ENCODE measurements at places on chromosomes 1 and 21.

DNA sequence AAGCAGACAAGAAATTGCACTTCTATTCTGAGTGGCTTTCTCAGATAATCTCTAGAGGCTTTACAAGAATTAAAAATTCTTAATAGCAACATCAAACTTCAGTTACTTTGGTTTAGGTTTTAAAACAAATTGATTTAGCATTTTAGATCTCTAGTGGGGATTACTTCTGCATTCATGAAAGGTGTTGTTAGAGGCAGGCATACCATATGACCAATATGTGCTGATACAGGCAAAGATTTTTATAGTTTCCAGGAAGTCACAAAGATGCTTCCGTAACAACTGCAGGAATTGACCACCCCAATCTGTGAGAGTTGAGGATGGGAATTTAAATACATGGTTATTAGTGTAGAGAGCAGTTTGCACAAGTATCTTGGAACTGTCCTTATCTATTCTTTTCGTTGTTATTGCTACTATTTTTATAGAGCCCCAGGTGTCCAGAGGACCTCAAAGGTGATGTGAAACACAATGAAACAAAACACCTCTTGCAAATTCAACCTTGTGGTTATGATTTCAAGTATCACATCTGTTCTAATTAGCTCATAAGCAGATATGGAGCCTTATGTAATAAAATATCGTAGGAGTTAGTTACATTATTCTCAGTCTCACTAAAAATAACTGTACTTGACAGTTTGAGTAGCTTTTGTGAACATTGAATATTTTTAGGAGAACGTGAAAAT lies 512.7 kb upstream of the ADGRL4 start:
- no peak for DNase-seq

- no peak for DNase-seq
Observed at GRCh38 chr1:974293-974640, 7.6 kb downstream of the PERM1 start.

DNA sequence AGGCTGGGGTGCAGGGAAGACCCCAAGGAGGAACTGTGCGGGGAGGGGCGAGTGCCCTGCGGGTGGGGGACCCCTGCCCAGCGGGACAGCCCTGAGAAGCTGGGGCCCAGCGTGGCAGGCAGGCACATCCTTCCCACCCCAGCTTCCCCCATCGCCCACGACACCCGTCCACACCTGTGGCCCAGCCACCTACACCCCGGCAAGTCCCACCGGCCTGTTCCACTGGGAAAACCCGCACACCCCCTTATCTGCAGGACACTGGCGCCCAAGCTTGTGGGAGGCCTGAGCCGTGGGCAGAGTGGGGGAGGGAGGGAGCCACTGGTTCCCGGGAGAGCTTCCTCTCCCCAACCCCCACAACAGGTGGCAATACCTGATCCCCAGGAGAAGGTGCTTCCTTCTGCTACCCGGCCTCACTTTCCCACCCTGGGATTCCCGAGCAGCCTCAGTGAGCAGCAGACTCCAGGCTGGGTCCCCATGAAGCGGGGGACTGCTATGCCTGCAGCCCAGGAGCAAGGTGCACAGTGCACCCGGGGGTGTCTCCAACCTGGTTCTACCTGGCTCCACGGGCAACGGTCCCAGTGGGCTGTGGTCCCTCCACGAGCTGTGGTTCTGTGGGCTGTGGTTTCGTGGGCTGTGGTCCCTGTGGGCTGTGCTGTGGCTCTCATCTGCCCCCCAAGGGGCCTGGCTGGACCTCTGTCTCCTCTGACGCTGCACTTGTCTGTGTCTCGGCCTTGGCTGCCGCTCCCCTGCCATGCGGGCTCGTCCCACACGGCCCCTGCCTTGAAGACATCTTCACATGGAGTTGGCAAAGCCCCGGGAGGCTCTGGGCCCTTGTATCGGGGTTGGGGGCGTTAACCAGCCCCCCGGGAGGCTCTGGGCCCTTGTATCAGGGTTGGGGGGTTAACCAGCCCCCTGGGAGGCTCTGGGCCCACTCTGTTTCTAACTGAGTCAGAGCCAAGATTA lies 37.8 kb upstream of the POFUT2 start:
- DNase-seq, result no peak

DNA sequence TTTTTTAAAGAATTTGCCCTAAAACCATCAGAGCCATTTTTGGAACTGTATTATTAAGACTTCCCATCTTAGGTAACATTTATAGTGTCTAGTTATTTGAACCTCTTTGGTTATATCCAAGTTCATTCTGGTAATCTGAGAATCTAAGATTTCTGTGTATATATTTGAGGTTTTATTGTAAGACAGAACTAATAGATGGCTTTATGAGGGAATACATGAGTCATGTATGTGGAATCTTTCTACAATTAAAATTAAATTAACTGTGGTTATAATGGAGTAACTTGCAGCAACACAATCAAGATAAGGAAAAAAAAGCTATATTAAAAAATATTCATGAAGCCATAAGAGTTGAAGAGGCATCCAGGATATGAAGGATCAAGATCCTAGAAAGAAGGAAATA lies 92.1 kb downstream of the UBE2U start:
- DNase-seq, result no peak

DNA sequence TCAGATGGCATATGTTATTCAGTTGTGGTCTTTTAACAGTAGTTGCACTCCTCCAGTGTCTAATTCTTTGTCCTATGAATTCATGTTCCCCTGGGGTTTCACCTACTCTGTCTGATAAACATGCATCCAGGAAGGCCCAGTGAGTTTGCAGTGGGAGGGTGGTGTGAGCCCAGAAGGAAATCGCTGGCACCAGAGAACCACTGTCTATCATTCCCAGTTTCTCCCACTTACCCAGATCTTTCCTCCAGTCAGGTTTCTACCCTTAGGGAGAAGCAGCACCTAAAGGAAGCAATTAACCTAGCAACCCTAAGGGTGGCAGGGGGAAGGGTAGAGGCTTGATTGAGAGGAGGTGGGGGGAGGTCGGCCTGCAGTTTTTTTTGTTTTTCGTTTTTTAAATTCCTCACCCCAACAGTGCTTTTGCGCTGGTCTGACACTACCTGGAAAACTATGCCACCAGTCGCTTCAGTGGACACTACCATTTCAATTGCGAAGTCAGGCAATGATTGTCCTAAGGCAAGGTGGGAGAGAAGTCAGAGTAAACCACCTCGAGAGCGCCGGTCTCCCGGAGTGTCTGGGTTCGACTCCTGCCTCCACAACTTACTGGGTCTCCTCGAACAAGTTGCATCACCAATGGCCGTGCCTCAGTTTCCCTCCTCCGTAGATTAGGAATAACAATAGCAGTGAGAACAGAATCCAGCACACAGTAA lies 766 bp upstream of the SLC44A3 start:
- DNase-seq, result no peak

Data from NCI-H510A (cell line).